ENCODE measurements at places on chromosomes 11 and 22.

DNA sequence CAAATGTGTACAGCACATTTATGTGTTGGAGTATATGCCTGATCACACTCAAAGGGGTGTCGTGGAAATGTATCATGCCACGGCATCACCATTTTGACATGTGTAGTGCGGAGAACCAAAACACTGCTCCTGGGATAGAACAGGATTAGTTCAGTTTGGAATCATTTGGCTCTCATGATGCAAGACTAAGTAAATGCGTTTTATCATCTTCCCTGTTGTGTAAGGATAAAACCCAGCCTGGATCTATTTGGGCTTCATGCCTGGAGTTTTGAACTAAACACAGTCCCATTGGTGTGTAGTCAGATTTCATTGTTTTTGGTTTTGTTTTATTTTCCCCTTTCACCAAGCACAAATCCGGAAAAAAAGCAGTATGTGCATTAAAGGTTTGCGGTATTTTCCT lies 574.3 kb downstream of the NTM start:
- DNase-seq = no peak

DNA sequence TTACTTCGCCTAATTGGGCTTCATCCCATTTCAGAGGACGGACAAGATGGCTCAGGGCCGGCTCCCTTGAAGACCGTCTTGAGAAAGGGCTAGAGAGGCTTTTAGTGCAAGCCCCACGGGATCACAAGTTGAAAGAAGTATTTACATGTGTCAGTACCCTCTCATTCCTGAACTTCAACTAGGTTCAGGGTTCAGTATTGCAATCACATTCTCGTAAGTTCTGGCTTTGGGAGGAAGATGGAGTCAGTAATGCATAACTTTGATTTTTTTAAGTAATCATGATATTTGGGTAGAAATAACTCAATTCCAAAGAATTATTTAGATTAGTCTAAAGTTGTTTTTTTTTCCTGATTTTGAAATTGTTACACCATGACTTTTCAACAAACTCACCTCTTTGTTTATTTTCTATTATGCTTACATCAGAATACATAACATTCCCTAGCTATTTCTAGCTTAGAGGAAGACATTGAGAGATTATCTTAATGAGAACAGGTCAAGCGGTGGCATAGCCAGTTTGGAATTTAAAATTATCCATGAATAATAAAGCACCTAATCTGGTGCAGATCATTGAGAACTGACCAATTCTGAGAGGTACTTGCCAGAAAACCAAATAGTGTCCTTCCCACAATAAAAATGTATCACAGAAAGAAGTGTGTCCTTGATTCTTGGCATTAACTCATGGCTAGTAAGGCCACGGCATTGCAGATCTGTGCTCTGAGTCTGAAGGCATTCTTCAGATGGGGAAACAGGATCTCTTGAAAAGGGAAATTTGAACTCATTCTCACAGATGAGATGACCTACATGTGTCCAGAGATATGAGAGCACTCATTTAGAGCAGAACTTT lies 92.1 kb upstream of the BLID start:
- DNase-seq = no peak

DNA sequence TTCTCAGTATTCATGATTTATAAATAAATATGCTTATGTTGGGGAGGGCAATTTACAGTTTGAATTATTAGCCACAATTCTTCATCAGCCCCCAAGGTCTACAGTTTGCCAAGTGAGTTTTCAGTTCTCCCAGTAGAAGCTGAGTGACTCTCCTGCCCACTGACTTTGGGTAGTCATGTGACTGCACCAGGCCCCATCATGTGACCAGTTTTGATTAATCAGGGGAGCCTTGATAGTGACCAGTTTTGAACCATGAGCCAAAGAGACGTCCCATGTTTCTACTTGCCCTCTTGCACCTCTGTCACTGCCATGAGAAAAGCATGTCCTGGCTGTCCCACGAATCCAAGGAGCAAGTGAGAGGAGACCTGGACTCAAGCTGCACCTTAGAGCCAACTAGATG lies 32.5 kb downstream of the SYN3 start:
- DNase-seq = no peak

DNA sequence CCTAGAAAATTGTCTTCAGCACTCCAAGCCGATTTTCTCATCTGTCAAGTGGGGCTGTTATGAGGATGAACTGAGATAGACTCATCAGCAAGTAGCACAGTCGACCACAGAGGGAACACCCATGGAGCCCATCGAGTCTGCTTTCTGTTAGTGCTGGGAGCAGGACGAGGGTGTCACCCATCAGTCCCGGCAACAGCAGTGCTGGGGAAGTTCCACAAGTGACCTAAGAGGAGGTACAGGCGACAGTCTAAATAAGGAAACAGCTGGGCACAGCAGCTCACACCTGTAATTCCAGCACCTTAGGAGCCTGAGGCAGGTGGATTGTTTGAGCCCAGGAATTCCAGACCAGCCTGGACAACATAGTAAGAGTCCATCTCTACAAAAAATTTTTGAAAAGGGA lies 9.7 kb downstream of the RTL6 start:
- no peak for DNase-seq

- DNase-seq = no peak
Measured at GRCh38 chr22:28466399-28466798, 213.2 kb downstream of the TTC28 start.

- DNase-seq = no peak
Measured at GRCh38 chr22:45580726-45581381, 78.2 kb downstream of the FBLN1 start.

GRCh38 chr11:64516226-64516625 lies 74.8 kb upstream of the SLC22A12 start:
- no peak for DNase-seq
